Stimulated activated CD4-positive, alpha-beta T cell treated with anti-CD3 and anti-CD28 coated beads, Interleukin-15, amount 100 ng/mL, for 1 hour (primary cell): ENCODE measurements at places on chromosomes 2 and 18.

- DNase-seq: no peak
Observed at GRCh38 chr2:238127165-238128060, 11.1 kb upstream of the KLHL30 start.

DNA sequence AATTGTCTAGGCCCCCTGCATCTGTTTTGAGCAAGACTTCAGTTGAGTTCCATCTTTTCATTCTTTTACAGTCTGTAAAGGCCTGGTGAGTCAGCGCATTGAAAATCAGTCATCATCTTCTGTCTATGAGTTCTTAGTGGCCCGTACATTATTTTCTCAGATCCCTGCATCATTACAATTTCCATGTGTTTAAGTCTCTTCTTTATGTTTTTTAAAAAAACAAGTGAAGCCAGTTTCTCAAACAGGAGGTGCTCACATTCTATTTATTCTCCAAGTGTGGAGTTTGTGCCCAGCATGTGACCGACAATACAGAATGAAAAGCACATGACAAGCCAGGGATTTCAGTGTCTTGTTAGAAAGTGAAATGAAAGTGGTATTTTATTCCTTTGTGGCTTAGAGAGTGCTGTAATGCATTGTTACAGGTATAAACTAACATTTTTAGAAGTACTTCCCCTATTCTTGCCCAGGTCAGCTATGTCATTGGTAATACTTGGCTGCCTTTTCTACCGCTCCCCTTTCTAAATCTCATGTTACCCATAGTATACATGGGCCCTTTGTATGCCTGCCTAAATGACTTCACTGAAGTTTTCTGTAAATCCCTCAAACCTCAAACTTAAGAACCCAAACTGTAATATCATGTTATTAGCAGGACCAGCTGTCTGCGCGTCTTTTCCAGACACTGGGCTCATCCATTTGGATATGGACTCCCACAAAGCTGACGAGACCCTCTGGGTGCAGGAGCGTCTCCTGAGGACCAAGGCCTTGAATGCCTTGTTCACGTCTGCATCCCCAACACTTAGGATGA is 67.6 kb downstream of the FEZ2 start:
- no peak for DNase-seq

DNA sequence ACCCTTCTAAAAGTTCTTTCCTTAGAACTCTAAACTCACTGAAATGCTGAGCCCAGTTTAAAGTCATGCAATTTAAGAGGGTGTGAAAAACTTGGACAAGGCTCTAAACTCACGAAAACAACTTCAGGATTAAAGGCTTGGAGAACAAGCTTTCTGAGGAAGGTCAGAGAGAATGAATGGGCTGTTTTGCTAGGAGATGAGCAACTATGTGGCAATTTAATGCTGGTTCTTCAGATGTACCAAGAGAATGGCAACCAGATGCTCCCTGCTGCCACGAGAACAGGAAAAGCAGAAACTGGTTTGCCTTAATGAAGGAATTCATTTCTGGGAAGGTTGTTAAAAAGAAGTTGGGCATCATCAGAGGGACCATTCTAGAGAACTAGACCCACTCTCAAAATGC is 77.8 kb upstream of the PMAIP1 start:
- no peak for DNase-seq

DNA sequence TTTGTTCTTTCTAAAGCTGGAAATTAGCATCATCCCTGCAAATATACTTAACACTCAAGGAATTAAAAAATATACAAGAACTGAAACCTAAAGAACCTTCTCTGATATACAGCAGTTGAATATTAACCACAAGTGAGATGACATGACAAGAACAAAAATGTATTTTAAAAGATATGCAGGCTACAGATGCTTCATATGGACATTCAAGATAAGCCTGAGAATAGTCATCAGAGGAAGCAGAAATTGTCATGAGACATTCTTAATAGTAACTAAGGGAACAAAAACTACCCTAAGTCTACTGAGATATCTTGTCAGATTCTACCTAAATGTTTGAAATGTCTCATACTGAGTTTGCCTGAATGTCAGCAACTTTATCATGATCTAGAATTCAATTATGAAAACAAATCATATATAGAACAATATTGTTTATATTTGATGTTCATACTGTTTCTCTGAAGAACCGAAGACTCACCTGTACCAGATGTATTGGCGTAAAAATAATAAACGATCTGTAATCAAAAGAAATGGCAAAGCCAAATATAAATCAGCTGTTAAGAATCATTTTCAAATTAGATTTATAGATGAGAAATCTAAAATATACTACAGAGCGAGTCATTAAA is 4.7 kb downstream of the NBAS start:
- no peak for DNase-seq

DNA sequence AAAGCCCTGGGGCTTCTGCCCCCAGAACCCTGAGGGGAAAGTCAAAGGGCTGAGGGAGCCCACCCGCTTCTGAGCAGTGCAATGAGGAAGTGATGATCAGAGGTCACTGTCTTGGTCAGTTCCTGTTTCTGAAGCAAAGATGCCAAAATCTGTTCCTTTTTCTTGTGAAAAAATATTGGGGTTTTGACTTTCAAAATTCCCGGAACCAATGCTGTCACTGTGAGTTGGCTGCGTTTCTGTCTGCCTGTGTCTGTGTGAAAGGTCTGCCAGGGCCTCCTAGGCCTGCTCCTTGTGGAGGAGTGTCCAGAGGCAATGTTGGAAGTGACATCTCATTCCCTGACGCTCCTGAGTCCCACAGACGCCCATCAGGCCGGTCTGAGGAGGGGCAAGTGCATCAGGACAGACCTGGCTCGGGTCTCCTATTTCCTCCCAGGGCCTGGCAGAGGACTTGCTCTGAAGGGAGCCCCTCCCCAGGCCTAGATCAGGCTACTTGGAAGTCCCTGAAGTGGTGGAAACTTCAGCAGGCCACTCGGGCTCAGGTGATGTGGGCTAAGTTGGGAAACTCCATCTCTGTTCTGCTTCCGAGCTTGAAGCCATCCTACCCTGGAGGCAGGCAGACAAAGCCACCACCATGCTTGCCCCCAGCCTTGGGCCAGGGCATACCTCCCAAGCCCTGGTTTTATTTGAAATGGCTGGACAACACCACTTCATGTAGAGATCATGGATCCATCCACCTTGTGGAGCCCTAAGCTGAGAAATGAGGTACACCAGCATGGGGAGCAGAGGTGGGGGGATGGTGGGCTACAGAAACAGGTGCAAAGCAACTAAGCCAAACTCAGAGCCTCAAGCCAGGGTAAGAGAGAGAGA is 51.0 kb downstream of the PKDCC start:
- no peak for DNase-seq

DNA sequence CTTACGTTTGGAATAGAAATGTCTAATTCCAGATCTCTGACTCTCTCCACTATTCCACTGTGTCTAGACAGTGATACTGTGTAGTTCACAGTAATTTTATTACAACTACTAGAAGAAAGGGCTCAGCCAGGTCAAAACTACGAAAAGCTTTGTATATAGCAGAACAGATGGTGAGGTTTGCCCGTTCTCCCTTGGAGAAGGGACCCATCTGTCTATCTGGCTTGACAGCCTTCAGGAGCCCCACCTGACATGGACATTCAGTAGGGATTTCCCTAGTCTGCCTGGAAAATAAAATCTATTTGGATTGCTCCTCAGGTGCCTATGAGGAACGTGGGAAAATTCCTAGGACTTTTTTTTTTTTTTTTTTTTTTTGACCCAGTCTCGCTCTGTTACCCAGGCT is 435.4 kb downstream of the NRXN1 start:
- no peak for DNase-seq

GRCh38 chr2:3959372-3959771 is 256.0 kb downstream of the DCDC2C start:
- no peak for DNase-seq

DNA sequence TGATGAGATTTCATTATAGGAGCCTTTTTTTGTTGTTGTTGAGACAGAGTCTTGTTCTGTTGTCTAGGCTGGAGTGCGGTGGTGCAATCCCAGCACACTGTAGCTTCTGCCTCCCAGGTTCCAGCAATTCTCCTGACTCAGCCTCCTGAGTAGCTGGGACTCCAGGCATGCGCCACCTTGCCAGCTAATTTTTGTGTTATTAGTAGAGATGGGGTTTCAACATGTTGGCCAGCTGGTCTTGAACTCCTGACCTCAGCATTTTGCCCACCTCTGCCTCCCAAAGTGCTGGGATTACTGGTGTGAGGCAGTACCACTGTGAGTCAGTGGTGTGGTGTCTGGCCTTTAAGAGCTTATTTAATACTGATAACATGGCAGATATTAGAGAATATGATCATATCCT is 60.1 kb downstream of the MOB4 start:
- no peak for DNase-seq

GRCh38 chr2:38734299-38735058 is 16.7 kb downstream of the SRSF7 start:
- DNase-seq: no peak

- no peak for DNase-seq
Observed at GRCh38 chr2:18473241-18474181, 86.9 kb downstream of the RDH14 start.
